Calu3 (cell line): ENCODE measurements at places on chromosomes 12 and 14.

DNA sequence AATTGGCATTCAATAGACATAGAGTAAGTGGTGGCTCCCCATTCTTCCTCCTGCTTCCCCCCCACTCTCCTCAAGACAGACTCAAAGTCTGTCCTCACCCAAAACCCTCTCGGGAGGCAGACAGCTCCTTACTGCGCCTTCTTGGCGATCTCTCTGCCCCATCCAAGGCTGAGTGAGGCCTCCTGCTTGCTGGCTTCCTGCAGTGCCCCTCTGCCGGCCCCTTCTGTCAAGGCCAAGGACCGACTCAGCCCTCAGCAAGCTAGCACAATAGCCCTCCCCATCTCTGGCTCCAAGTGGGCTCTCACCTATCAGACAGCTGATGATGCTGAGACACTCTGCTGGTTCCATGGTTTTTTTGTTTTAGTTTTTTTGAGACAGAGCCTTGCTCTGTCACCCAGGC, 62.5 kb upstream of the DLK1 start:
- DNase-seq = no peak

DNA sequence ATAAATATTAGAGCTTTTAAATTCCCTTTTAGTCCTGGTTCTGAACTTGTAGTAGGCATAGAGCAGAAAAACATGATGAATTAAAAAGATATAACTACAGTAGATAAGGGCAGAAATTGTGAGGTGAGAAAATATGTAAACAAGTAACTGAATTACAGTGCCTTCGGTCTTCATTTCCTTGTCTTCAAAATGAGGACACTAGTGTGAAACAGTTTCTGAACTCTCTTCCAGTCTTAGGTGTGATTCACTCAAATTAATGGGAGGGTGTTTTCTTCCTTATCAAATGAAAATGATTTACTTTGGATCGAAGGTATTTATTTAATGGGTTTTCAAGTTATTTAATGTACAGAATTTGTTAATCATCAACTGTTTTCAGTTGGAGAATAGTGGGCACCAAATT, 1.5 kb downstream of the FGD4 start:
- DNase-seq = no peak

DNA sequence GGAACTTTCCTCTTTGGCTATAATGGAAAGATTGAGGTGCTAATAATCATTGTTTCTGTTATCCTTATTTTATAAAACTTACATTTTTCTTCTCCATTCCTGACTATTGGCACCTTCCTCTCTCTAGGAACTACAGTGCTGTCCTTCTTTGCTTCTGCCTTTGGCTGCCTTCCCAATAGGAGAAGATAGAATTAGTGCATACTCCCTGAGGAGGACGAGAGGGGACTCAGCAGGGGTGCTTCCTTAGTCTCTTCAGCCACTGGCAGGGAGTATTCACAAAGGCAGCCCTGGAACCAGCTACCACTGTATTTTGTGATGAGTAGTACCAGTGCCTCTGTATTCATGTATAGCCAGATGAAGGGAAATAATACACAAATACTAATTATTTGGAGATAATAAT, 208.5 kb downstream of the FOXG1 start:
- DNase-seq = no peak

DNA sequence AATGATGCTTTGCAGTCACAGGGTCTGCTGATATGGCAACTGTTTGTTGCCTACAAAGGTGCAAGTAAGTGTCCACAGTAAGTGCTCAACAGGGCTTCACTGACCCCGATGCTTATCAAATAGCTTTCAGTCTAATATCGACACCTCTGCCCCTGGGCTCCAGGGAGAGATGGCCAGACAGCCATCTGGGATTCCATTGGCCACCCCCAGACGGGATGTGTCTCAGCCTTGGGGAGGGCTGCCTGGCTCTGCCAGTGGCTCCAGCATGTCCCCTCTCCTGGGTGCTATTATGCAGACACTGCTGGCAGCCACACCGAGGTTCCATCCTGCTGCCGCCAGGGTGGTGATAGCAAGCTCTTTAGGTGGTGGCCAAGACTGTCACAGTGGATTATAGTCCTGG, 57.4 kb downstream of the DGLUCY start:
- no peak for DNase-seq

GRCh38 chr12:9776781-9777180, 16.1 kb upstream of the CD69 start:
- no peak for DNase-seq

DNA sequence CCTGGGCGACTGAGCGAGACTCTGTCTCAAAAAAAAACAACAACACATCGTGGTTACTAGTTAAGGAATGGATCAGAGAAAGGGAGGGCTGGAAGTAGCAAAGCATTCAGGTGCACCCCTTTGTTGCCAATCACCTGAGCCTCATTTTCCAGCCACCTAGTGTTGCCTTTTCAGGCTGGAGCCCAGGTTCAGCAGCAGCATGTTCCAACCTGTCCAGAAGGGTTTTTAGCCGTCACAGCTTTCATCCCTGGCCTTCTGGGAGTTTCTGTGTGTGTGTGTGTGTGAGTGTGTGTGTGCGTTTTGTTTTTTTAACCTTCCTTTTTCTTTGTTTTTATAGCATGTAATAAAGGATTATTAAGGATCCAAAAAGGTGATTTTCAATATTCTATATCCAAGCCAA, 121.1 kb upstream of the ATF1 start:
- no peak for DNase-seq

- DNase-seq = no peak
Measured at GRCh38 chr12:45217846-45218245, 2.0 kb downstream of the ANO6 start.

GRCh38 chr12:59650588-59651228, 54.9 kb downstream of the SLC16A7 start:
- DNase-seq = peak; percentile 35

DNA sequence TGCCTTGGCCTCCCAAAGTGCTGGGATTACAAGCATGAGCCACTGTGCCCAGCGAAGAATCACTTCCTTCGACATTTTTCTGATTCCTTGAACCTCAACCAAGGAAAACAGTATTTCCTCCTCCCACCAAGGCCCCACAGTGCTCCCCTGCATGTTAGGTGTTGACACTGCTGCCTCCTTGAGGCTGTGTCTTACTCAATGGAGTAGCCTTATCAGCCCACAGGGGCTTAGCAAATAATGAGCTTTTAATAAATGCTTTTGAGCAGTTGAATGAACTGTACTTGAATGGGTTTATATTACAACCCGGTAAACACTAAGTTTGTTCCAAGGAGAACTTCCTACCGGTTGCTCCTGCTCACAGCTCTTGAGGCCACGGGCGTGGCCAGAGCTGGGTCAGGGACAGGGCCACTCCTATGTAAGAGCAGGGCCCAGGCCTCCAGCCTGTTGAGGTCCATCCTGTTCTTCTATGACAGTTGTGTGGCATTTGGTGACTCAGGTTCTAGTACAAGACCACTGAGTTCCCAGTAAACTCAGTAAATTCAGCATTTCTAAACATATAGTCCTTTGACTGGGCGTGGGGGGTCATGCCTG, 36.8 kb upstream of the TUBA1A start:
- no peak for DNase-seq

DNA sequence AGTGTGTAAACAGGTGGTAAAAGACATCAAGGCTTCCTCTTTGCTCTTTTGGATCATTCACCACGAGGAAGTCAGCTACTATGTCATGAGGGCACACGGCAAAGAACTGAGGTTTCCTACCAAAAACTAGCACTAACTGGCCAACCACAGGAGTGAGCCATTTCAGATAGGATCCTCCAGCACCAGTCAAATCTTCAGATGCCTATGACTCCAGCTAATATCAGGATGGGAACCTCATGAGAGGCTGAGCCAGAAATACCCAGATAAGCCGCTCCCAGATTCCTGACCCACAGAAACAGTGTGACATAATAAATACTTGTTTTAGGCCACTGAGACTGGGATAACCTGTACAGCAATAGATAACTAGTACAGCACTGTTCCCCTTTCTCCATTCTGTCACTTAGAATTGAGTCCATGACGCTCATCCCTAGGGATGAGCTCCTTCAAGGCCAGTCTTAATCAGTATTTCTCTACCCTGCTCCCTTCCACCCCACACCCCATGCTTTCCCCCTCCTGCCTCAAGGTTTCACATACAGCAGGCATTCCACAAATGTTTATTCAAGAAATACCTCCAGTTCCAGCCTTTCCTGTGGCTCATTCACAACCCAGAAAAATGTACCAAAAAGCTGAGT, 68.4 kb downstream of the PPM1H start:
- peak; percentile 59 for DNase-seq

GRCh38 chr12:125341422-125341821, 276.2 kb downstream of the AACS start:
- no peak for DNase-seq

DNA sequence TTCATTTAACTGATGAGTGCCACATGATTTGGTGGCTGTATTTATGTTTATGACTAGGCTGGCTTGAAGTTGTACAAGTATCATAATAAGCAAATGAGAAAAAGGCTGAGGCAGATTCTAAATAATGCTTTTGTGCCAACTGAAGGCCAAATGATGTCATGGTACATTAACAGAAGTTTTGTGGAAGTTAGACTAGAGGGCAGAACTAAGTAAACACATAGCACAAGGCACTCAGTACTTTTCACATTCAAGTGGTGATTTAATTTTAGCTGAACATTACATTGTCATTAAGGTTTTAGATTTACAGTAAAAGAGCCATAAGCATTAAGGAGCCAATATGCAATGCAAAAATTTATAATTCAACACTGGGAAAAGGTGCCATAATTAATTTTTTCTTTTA, 21.1 kb downstream of the PPP1CC start:
- DNase-seq = no peak

GRCh38 chr12:8903646-8904045, 10.7 kb upstream of the PHC1 start:
- DNase-seq = no peak

GRCh38 chr14:56137849-56138248, 19.6 kb downstream of the PELI2 start:
- no peak for DNase-seq

- DNase-seq = no peak
Measured at GRCh38 chr12:100913872-100914592, 119.5 kb downstream of the ANO4 start.

- DNase-seq = peak; percentile 45
Measured at GRCh38 chr12:94616203-94616729, 34.1 kb downstream of the TMCC3 start.

- no peak for DNase-seq
Measured at GRCh38 chr12:112798048-112798760, 6.7 kb downstream of the RPH3A start.

DNA sequence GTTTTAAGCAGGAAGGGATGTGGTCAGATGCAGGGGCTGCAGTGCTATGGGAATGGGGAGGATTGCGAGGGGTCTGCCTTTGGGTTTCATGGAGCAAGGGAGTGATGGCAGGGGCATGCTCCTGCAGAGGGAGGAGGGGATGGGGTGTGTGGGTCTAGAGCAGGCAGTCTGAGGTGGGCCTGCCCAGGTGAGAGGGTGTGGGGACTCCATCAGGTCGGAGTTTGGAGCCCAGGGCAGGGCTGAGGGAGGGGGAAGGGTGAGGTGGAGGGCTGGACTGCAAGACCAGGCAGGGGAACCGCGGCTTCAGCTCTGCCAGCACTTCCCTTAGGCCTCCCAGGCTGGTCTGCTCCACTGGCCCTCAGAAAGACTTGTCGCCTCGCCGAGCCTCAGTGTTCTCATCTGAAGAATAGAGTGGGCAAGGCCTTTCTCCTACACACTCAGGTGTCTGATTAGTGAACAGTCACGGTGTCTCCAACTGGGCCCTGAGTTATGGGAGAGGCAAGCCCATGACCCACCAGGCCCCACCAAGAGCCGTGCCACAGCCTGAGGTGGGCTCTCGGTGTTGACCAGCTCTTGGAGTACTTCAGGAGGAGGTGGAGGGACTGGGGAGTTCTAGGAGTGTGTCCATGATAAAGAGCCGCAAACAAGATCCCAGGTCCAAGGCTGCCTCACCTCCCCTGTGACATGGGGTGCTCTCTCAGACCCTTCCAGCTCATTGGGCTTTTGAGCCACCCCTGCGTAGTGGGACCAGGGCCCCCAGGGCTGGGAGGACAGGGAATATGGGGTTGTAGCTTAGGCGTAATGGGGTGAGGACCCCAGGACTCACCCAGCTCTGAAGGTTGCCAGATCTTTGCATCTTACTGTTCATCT, 20.1 kb upstream of the KRT80 start:
- no peak for DNase-seq

DNA sequence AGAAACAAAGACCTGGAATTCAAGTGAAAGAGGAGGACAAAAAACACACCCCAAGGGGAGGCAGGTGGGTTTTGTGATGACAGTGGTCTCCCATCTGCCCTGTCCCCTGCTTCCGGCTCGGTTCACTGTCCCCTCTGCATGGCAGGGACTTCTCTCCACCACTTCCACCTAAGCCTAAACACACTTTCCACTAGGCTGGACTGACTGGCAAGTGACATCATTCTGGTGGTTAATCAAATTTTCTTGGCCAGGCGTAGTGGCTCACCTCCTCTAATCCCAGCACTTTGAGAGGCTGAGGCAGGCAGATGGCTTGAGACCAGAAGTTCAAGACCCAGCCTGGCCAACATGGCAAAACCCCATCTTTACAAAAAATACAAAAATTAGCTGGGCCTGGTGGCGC, 11.9 kb downstream of the PLEKHG6 start:
- no peak for DNase-seq

GRCh38 chr12:108664338-108665258, 30.9 kb upstream of the SELPLG start:
- peak; percentile 91 for DNase-seq

- DNase-seq = no peak
Measured at GRCh38 chr12:112961074-112961473, 17.2 kb upstream of the OAS2 start.

GRCh38 chr14:102220031-102220430, 80.3 kb downstream of the WDR20 start:
- DNase-seq = no peak

DNA sequence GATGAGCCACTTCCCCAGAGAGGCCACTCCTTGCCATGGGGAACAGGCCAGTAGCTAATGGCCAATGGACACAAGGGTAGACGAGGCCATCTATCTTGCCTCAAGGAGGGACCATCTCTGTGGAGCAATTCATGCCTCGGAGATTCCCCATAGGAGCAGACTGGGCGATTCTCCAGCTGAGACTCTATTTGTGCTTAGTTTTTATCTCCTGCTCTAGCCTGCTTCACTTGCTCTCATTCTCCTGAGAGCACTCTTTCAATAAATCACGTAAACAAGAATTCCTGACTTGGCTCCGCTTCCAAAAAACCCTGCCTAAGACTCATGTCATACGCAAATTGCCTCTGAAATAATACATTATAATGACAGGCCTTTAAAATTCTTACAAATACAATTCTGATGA, 396.4 kb upstream of the USP15 start:
- no peak for DNase-seq

DNA sequence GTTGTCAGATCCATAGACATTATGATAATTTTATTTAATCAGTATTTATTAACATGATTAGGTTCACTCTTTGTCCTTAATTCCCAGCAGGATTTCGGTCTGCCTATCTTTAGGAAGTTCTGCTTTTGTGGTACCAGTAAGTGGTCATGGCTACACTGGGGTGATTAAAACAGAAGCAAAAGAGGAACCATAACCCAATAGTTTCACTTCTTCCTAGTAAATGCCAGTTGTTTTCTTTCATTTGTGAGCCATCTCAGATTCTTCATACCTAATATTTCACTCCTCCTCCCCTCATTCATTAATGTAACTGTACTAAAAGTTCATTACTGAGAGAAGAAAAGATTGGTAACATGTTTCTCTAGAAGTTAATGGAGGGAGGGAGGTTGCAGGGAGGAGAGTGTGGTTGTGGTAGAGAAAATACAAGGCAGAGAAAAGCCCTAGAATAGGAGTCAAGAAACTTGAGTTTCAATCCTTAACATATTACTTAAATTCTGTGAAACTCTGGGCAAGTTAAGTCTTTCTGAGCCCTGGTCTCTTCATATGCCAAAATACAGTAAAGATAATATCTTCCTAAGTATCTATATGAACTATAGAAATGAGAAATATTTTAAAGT, 101.2 kb downstream of the PEBP1 start:
- DNase-seq = no peak

- peak; percentile 94 for DNase-seq
Measured at GRCh38 chr12:46382964-46383653, 10.5 kb upstream of the SLC38A2 start.
